ENCODE measurements at places on chromosomes 4 and X. TPM values are rescaled to one million over a fixed set of nuclear protein-coding genes. Genes with fewer than 3 reads are reported as not detected.

DNA sequence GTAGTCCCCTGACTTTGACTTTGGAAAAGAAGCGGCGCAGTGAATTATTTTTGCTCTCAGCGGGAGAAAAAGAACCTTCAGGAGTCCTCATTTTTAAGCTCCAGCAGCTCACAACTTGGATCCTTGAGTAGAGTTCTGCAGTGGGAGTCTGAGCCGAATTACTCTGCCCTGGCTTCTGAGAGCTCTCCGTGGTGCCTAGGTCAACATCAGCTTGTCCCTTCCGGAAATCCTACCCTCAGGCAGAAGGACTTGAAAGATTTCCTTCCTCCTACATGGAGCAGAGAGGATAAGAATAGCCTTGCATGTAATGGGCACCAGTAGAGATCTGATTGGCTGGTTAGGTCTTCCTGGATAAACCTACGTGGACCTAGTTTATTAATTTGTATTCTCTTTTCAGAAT lies 549.7 kb upstream of the TENM3 start:
- no peak for DNase-seq

DNA sequence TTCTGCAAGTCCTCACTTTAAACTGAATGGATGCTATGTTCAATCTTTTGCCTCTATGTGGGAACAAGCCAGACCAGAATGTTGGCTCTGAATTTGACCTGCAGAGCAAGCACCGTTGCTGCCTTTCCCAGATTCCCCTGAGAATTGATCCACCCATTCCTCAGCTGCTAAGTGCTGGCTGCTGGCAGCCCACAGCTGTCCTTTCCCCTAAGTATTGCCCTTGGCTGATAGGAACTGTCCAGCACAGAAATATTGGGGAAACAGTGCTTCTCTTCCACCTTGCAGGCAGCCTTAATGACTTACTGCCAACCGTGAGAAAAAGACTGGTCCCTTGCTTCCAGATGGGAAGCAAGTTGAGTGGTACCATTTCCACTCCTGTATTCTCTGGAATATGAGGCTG lies 475.9 kb downstream of the PDHA2 start:
- no peak for DNase-seq

GRCh38 chrX:104935581-104935980 lies 284.9 kb downstream of the TEX13A start:
- DNase-seq: no peak

DNA sequence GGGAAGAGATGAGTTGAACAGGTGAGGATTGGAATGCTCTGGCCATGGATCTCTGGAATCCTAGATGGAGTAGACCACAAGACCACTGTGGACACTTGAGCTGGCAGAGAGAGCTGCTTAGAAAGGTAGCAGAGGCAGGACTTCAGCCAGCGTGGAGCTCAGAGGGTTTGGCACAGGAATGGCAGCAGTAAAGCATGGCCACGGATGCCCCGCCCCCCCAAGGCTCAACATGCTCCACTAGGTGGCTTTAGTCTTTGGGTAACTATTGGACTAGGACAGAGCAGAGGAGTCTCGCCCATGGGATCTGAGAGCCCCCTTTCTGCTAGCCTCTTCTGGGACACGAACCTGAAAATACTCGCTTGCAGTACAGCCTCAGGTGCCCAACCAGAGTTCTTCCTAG lies 150.1 kb upstream of the NEIL3 start:
- DNase-seq: no peak

DNA sequence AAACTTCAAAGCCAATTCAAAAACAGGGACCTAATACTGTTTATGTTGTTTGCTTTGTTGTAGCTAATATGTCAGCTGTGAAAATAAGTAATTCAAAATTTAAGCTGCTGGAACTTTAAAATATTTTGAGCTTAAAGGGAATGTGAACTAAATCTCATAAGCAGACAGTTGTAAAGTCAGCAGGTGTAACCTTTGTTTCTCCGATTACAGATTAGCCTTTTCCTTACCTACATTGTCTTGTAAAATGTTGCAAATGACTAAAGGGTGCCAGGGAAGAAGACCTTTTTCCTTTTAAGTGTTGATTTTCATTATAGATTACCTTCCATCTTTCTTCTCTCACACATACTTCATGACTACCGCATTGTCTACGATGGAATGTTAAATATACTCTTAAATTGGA lies 405.1 kb downstream of the KCNIP4 start:
- no peak for DNase-seq

ADGRL3 gene
- total RNA-seq: 1.6 TPM

All from lung microvascular endothelial cell (primary cell).